ENCODE measurements at places on chromosomes 3 and 15.

DNA sequence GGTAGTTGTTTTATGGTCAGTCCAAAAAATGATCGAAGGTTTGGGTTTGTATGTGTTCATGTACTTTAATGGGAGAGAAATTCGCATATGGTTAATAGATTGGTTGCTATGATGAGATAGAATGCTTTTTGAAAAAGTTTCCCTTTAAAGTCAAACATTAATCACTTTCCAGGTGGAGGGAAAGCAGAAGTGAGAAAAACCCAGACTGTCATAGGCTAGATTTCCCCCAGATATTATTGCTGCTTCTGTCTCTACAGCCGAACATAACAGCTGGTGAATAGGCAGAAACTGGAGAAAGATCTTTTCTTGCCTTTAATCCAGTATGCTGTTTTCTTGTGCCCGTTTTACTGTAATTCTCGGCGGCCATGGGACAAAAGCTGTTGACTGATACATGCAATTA lies 287.6 kb downstream of the SOX2 start:
- DNase-seq: no peak

DNA sequence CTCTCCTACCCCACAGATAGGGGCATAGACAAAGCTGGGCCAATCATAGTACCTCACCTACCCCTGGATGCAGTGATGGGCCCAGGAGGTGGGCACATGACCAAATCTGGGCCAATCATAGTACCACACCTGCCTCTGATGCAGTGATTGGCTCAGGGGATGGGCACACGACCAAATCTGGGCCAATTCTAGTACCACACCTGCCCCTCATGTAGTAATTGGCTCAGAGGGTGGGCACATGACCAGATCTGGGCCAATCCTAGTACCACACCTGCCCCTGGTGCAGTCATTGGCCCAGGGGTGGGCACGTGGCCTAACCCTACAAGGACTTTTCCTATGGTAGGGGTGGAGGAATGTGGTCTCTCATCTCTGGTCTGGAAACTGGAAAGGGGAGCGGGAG lies 56.9 kb upstream of the MEF2A start:
- no peak for DNase-seq

- no peak for DNase-seq
Measured at GRCh38 chr3:50230794-50231125, 5.2 kb upstream of the GNAI2 start.

GRCh38 chr3:158976966-158977365 lies 175.1 kb downstream of the MFSD1 start:
- DNase-seq: no peak

- no peak for DNase-seq
Measured at GRCh38 chr3:123151251-123151705, 50.5 kb upstream of the SEC22A start.

- no peak for DNase-seq
Measured at GRCh38 chr3:25818335-25818734, 28.4 kb downstream of the OXSM start.

DNA sequence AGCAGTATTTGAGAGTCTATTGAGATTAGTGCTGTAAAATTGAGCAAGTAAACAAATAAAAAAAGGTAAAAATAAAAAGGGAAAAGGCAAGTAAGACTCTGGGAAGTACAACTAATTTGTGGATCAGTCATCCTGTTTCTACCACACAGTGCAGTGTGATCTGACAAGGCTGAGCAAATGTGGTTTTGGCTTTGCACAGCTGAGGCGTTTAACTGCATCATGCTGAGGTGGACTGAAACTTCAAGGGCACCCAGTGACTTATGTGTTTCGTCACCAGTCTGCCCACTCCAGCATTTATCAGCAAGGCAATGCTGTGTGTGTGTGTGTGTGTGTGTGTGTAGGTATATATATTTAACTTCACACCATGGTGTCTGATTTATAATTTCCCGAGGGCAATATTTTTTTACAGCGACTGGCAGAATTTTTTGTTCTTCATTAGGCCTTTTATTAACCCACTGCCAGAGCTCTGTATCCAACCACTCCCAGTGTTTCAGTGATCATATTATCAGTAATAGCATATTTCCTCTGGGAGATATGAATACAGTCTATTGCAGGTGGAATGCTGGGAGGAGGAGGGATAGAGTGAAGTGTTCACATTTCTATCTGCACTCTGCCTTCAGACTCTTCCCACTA lies 131.5 kb upstream of the SATB1 start:
- peak; percentile 45 for DNase-seq

DNA sequence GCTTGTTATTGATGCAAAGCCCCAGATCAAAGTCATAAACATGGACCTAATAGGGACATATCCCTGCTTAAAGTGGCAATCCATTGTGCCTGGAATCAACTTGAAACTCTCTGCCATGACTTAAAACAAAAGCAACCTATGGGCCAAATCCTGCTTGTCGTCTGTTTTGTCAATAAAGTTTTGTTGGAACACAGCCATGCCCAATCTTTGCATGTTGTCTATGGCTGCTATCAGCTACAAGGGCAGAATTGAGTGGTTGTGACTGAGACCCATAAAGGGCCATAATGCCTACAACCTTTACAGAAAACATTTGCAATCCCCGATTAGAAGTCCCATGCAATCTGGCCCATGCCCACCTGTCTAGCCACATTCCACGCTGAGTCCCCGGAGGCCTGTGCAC lies 235.4 kb downstream of the PLCL2 start:
- DNase-seq: no peak

DNA sequence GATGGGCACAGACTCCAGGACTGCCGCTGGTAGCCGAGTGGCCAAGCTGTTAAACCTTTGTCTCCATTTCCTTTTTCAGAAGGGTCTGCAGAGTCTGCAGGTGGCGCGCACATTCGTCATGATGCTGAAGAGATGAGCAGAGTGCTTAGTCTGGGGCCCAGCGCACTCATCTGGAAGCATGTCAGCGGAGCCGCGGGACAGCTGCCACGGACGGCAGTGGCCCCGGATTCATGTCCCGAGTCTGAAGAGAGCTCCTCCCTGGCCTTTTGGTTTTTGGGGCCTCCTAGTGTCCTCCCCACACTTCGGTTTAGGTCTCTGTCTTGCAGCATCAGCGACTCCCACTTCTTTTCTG lies 42.6 kb downstream of the KLHL25 start:
- no peak for DNase-seq

DNA sequence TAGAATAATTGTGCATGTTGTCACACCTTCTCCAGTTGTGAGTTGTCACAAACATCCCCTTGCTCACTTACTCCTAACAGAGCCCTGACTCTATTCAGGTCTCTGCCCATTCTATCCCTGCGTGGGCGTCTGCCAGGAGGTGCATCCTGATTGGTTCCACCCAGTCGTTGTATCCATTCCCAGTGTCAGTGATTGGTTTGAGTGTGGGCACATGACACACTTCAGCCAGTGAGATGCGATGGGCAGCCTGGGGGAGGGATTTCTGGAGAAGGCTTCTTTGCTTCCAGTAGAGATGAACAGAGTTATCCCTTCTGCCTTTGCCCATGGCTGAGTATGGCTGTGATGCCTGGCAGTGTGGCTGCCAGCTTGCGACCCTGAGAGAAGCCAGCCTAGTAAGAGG lies 18.7 kb downstream of the PXYLP1 start:
- no peak for DNase-seq

GRCh38 chr3:31620656-31621055 lies 87.9 kb downstream of the STT3B start:
- DNase-seq: no peak

- no peak for DNase-seq
Measured at GRCh38 chr3:7332696-7333095, 471.8 kb downstream of the GRM7 start.

DNA sequence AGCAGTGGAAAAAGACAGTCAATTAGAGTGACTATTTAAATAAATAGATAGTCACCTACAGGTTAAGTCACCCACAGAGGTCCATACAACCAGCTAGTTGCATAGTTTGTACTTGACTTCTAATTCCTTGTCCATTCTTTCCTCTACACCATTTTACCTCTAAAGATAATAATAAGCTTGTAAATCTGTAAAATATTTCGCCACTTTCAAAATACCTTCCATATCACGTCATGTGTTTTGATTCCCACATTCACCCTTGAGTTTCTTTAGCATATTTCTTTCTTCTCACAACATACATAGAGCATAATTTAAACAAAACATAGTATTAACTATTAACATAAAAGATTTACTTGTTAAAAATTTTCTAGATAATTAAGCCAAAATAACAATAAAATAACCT lies 689.6 kb downstream of the MECOM start:
- DNase-seq: no peak

DNA sequence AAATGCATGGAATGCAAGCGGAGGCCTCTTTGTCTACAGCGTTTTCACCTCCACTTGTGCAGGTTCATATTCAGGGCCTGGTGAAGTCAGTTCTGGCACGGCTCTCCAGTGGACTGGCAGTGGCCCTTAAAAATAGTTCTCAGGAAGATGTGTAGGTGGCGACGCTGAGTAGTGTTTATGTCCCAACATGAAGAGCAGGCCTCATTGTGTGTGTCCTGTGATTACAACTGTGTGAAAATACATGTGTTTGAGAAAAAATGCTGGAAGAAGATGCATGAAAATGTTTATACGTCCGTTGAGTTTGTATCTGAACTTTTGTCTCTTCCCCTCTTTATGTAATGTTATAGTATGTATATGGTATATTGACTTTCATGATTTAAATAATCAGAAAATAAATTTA lies 7.2 kb downstream of the LIPC start:
- peak; percentile 70 for DNase-seq

DNA sequence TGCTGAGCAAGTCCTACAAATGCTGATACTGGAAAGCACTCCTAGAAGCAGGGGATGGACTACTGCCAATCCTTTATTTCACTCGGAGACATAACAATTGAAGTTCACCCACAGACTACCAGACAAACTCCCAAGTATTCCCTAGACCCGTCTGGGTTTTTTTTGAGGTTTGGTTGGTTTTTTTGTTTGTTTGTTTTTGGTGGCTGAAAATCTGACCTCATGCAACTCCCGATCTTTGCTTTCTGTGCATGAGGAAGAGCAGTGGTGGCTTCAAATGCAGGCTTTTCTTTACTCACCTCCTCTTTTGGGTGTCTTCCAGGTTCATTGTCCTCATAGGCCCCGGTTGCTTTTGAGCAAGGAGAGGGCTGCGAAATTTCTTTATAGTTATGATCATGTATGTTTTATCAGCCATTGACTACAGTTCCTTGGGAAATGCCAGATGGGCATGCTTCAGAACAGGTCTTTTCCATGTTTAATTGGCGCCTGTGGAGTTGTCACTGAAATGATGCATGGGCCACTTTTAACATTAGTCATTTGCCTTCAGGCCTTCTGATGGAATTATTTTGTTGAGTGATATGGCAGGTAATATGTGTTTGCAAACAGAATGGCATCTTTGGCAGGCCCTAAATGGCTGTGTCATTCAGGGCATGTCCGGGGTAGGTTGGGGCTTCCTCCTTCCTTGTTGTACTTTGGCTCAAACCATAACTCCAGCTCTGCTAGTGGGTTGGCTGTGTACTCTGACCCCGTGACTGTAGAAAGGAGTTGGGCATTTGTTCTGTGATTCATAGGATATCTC lies 81.3 kb upstream of the ZBED2 start:
- DNase-seq: peak; percentile 89
